ENCODE measurements at places on chromosomes 7 and 10.

- no peak for DNase-seq
Observed at GRCh38 chr7:29099896-29100847, 46.2 kb downstream of the CPVL start.

GRCh38 chr7:155129186-155129585 is 59.1 kb downstream of the HTR5A start:
- DNase-seq = no peak

DNA sequence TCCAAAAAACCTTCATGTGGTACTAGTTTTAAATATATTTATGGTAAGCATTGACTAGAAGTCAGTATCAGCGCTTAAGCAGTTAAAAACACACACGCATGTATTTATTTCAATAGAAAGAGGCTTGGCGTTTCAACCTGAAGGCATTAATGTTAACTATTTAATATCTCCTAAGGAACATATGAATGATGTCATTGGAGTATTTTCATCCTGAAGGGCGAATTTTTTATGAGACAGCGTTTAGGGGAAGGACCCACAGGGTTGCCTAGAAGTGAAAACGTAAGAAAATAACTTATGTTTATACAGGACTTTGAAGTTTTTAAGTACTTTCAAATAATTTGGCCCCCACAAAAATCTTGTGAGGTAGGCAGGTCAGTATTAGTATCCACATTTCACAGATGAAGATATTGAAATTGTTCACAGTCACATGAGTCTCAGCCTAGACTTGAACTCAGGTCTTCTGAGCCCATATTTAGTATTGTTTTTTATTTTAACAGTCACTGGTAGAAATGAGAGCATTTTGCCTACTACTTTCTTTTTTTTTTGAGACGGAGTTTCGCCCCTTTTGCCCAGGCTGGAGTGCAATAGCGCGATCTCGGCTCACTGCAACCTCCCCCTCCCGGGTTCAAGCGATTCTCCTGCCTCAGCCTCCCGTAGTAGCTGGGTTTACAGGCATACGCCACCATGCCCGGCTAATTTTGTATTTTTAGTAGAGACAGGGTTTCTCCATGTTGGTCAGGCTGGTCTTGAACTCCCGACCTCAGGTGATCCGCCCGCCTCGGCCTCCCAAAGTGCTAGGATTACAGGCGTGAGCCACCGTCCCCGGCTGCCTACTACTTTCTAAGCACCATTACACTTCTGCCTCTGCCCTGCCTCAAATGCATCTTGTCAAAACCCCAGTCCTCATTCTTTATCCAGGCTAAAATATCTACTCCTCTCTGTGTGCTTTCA is 1.8 kb downstream of the SLK start:
- no peak for DNase-seq

- DNase-seq = no peak
Observed at GRCh38 chr7:138801256-138801655, 3.3 kb upstream of the ATP6V0A4 start.

GRCh38 chr7:123417580-123417979 is 116.8 kb downstream of the IQUB start:
- DNase-seq = no peak
